Fibroblast of villous mesenchyme (primary cell): ENCODE measurements at places on chromosomes 4 and X.
A peak's percentile ranks its signal among the peaks of the same experiment; 100 is the strongest.

- no peak for DNase-seq
These were observed 687.6 kb downstream of the C4orf33 start for GRCh38 chr4:129783596-129783995.

DNA sequence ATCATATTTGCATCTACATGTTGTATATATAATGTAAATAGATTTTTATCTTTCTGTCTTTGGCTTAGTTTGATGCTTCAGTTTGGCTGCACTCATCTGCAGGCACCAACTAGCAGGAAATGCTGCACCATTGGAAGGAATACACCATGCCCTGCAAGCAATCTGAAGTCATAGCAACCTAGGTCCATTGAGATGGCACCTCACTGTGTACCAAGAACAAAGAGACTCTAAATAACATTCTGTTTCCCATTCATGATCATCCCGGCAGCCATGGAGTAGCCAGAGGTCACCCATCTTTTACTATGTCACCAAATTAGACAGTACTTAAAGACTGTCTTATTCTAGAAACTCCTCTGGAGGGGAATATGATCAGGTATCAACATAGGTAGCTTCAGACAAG is 40.8 kb upstream of the HS6ST2 start:
- DNase-seq: no peak

GRCh38 chr4:24477919-24478318 is 106.4 kb downstream of the DHX15 start:
- peak; percentile 47 for DNase-seq

- DNase-seq: no peak
These were observed 10.5 kb downstream of the ZFYVE28 start for GRCh38 chr4:2407991-2408342.

DNA sequence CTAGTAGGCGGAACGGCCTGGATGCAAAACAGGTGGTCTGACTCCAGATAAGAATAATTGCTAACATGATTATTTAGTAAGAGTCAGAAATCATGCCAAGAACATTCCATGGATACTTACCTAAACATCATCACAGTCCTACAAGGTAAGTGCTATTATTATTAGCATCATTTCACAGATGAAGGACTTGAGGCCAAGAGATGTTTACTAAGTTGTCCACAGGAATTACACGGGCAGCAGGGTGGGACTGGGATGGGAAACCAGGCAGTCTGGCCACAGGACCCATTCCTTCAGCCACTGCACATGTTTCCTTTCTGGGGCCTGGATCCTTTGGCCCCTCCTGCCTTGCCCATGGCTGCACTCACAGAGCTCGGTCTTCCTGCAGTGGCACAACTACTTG is 48.3 kb downstream of the ANAPC4 start:
- DNase-seq: no peak

GRCh38 chr4:3773552-3774001 is 7.4 kb downstream of the ADRA2C start:
- DNase-seq: no peak

DNA sequence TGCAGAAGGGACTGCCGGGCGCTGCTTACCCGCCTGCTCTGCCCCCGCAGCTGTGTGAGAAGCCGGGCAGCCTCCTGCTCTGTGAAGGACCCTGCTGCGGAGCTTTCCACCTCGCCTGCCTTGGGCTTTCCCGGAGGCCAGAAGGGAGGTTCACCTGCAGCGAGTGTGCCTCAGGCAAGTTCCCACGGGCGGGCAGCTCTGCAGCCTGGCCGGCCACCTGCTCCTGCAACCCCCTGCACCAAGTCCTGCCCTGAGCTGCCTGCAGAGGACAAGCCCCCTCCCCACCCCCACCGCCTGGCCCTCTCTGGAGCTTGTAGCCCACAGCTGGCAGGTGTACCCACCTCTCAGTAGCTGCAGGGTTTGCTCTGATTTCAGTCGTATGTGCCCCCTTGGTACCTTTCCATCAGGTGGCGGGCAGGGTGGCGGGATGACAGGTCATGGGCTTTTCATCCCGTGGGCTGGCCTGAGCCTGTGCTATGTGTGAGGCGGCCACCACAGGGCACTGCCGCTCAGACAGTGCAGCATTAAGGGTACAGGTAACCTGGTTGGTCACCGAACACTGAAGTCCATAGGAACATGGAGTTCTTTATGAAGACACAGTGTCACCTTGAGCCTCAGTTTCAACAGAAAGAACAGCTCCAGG is 56.6 kb downstream of the NELFA start:
- DNase-seq: no peak

DNA sequence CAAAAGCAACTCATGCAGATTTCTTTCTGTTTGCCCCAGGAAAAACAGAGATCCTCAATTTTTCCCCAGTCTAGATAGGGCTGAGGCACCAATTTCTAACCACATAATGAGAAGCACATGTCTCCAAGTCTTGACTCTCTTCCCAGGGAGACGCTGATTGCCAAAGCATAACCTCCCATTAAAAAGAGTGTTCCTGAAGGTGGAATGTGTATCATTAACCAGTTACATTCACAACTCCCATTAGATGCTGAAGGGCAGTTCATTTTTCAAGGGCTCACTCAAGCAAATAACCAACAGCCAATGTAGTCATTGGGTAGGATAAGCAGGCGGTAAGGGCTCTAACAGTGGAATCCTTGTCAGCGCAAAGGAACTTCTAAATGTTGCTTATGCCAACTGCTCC is 27.5 kb downstream of the TMEM47 start:
- peak; percentile 34 for DNase-seq

- peak; percentile 71 for DNase-seq
These were observed 584 bp downstream of the TMEM271 start for GRCh38 chr4:575281-576141.

DNA sequence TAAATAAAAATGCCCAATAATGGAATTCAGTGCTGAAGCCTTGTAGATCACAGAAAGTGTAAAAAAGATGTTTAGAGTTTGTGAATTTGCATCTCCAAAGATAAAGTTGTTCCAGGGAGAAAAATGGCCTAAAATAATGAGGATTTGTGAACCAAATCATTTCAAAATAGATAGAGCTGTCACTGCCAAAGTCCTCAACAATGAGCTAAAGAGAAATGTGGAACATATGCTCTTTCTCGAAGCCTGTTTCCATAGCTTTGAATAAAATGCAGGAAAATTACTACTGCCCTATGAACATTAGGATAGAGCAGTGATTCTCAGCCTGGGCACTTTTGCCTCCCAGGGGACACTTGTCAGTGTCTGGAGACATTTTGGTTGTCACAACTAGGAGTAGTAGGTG is 3.4 kb upstream of the AP1S2 start:
- no peak for DNase-seq

- DNase-seq: peak; percentile 17
These were observed 208.5 kb upstream of the CASK start for GRCh38 chrX:42131856-42132255.

DNA sequence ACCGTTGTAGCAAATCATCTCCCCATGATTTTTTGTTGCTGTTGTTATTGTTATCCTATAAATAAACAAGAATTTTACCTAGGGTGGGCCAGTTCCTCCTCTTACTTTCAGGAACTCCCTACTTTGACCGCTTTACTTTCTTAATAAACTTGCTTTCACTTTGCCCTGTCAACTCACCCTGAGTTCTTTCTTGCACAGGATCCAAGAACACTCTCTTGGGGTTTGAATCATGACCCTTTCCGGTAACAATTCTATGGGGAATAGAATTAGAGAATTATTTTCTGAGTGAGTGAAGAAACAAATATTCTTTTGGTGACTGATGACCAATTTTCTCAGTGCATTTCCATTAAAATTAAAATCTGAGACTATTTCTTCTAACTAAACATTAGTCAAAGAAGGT is 584.0 kb upstream of the TENM3 start:
- peak; percentile 8 for DNase-seq

- DNase-seq: peak; percentile 21
These were observed 1.8 kb downstream of the FGF5 start for GRCh38 chr4:80268081-80268823.

GRCh38 chrX:100609591-100609990 is 24.9 kb downstream of the TNMD start:
- DNase-seq: no peak

GRCh38 chrX:78387364-78387763 is 60.0 kb upstream of the CYSLTR1 start:
- no peak for DNase-seq

- DNase-seq: peak; percentile 3
These were observed 46.3 kb downstream of the SH3KBP1 start for GRCh38 chrX:19840899-19841648.

GRCh38 chr4:43754566-43754965 is 694.0 kb downstream of the KCTD8 start:
- no peak for DNase-seq

DNA sequence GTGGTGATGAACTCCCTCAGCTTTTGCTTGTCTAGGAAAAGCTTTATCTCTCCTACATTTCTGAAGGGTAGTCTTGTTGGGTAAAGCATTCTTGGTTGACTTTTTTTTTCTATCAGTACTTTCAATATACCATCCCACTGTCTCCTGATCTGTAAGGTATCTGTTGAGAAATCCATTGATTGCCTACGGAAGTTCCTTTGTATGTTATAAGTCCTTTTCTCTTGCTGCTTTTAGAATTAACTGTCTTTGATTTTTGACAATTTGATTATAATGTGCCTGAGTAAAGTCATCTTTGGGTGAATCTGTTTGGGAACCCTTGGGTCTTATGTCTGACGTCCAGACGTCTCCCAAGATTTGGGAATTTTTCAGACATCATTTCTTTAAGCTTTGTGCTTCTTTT is 30.8 kb downstream of the SCLT1 start:
- no peak for DNase-seq

DNA sequence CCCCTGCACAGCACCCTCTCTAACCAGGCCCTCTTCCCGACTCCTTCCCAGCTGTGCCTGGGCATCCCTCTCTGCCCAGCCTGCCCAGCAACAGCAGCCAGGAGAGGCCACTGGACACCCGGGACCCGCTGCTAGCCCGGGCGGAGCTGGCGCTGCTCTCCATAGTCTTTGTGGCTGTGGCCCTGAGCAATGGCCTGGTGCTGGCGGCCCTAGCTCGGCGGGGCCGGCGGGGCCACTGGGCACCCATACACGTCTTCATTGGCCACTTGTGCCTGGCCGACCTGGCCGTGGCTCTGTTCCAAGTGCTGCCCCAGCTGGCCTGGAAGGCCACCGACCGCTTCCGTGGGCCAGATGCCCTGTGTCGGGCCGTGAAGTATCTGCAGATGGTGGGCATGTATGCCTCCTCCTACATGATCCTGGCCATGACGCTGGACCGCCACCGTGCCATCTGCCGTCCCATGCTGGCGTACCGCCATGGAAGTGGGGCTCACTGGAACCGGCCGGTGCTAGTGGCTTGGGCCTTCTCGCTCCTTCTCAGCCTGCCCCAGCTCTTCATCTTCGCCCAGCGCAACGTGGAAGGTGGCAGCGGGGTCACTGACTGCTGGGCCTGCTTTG is 1.1 kb downstream of the AVPR2 start:
- DNase-seq: no peak

DNA sequence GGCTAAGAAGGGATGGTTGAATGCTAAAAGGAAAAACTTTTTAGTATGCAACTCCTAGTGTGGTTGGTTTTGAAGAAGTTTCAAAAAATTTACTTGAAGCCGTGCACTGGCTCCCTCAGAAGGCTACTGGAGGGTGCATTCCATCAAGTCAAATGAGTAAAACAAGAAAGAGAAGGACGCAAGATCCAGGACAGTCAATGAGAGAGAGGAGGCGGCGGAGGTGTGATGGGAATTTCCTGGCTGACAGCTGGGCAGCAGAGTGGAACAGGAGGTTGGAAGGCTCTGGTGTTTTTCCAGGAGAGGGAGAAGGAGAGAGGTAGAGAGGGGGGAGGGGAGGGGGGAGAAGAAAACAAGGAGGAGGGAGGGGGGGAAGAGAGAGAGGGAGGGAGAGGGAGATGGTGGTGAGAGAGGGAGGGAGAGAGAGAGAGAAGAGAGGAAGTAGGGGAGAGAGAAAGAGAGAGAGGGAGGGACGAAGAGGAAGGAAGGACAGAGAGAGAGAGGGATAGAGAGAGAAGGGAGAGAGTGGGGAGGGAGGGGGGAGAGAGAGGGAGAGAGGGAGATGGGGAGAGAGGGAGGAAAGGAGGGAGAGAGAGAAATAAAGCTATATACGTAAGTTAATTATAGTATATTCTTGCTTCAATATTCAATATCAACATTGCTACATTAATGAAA is 126.4 kb downstream of the SH3KBP1 start:
- DNase-seq: no peak

GRCh38 chr4:96654045-96654444 is 814.2 kb downstream of the PDHA2 start:
- no peak for DNase-seq

GRCh38 chr4:155748039-155748438 is 10.8 kb upstream of the GUCY1B1 start:
- no peak for DNase-seq

DNA sequence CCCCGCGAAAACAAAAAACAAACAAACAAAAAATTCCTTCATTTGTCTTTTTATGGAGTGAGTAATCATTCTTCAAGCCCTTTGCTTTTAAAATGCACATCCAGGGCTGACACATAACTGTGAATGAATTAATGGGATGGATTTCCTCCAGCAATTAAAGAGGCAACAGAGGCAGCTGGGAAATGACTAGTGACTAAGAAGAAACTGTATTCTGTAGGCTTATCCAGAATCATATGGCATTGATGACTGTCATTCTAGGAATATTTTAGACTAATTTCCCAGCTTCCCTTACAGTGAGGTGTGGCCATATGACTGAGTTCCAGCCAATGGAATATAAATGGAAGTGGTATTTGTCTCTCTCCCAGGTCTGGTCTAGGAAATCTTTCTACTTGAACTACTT is 46.8 kb upstream of the PDE5A start:
- DNase-seq: no peak

DNA sequence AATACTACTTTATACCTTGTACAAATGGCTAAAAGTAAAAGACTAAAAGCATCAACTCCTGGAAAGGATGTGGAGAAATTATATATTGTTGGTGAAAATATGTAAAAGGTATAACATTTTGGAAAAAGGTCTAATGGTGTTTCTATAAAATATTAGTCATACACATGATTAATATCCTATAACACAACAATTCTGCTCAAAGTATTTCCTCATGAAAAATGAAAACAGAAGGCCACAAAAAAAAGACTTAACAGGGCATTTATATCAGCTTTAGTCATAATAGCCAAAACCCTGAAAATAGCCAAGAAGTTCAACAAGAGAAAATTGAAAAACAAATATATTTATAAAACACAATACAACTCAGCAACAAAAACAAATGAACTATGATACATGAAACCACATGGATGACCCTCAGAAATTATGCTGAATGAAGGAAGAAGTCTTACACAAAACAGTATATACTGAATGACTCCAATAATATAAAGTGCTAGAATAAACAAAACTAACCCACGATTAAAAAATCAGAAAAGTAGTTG is 38.8 kb downstream of the TBCK start:
- no peak for DNase-seq

DNA sequence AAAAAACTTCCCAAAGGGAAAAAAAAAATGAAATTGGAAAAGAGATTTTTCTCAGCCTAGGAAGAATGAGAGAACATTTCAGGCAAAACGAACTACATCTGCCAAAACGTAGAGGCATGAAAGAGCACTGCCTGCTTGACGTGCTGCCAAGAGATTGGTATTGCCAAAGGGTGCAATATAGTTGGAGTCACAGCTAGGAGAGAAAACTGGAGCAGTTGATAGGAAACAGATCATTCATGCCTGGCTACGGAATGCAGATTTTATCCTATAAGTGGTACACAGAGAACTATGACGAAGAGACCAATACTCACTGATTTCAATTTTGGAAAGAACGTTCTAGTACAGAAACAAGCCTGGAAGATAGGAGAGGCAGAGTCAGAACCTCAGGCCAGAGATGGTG is 68.4 kb upstream of the IQCM start:
- DNase-seq: no peak

GRCh38 chr4:91746551-91746950 is 557.2 kb upstream of the GRID2 start:
- no peak for DNase-seq

- DNase-seq: no peak
These were observed 201.7 kb upstream of the AR start for GRCh38 chrX:67342138-67342537.
